Activated naive CD8-positive, alpha-beta T cell treated with anti-CD3 and anti-CD28 coated beads, Interleukin-2, amount 10 ng/mL, durations not matched to agents 7 days and 5 days (primary cell): ENCODE measurements at places on chromosomes 12 and 14. TPM values are rescaled to one million over a fixed set of nuclear protein-coding genes. Genes with fewer than 3 reads are reported as not detected.

Gene DHRS2
- not detected for total RNA-seq

Gene GUCY2C
- not detected for total RNA-seq

Gene NTS
- not detected for total RNA-seq

Gene HSPB8
- total RNA-seq, result not detected

Gene PPP1R12A
- total RNA-seq, result 100 TPM

Gene ACOT6
- not detected for total RNA-seq

Gene MYF5
- not detected for total RNA-seq

Gene RFX4
- not detected for total RNA-seq

Gene SPRYD3
- total RNA-seq, result 37.8 TPM

Gene TMBIM4
- total RNA-seq, result 72.1 TPM

Gene FGF23
- total RNA-seq, result not detected

Gene KRT75
- total RNA-seq, result not detected

Gene ACVRL1
- total RNA-seq, result not detected

Gene AMDHD1
- 1.3 TPM for total RNA-seq

Gene KLHL33
- total RNA-seq, result 3.6 TPM

Gene KRT6C
- total RNA-seq, result not detected

Gene FRMD6
- total RNA-seq, result 3.5 TPM

Gene CLEC9A
- total RNA-seq, result not detected

Gene CLMN
- 3.7 TPM for total RNA-seq

Gene KLC1
- 197 TPM for total RNA-seq

Gene SMCO2
- total RNA-seq, result not detected

Gene TMX1
- 44.6 TPM for total RNA-seq

GRCh38 chr14:75101491-75101890 lies 25.4 kb downstream of the NEK9 start:
- DNase-seq, result no peak

GRCh38 chr12:100460702-100461101 lies 13.0 kb upstream of the NR1H4 start:
- no peak for DNase-seq

- DNase-seq, result no peak
These were observed 2.2 kb upstream of the KRT80 start for GRCh38 chr12:52193991-52194390.

GRCh38 chr14:50624447-50624846 lies 43.7 kb downstream of the SAV1 start:
- no peak for DNase-seq

- no peak for DNase-seq
These were observed 49.4 kb downstream of the PHLDA1 start for GRCh38 chr12:75982169-75982564.

DNA sequence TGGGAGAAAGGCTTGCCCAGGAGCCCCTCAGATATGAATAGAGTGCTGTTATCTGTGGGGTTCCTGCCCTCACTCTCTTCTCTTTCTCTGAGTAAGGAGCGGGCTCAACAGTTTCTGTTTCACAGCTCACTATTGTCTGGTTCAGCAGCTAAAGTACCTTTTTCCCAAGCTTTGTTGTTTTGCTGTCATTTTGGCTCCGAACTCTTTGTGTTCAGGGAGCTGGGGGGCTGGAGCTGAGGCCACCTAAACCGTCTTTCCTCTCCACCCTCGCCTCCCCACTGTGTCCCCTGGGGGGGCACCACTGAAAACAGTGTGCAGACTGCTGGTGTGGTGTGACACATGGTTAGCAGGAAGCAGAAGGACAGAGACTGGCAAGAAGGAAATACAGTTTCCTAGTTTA lies 51.4 kb downstream of the FBXW8 start:
- DNase-seq, result peak; percentile 32

GRCh38 chr12:106299202-106299774 lies 3.2 kb upstream of the TCP11L2 start:
- no peak for DNase-seq

GRCh38 chr12:67969134-67969802 lies 20.0 kb upstream of the IFNG-AS1 start:
- no peak for DNase-seq

DNA sequence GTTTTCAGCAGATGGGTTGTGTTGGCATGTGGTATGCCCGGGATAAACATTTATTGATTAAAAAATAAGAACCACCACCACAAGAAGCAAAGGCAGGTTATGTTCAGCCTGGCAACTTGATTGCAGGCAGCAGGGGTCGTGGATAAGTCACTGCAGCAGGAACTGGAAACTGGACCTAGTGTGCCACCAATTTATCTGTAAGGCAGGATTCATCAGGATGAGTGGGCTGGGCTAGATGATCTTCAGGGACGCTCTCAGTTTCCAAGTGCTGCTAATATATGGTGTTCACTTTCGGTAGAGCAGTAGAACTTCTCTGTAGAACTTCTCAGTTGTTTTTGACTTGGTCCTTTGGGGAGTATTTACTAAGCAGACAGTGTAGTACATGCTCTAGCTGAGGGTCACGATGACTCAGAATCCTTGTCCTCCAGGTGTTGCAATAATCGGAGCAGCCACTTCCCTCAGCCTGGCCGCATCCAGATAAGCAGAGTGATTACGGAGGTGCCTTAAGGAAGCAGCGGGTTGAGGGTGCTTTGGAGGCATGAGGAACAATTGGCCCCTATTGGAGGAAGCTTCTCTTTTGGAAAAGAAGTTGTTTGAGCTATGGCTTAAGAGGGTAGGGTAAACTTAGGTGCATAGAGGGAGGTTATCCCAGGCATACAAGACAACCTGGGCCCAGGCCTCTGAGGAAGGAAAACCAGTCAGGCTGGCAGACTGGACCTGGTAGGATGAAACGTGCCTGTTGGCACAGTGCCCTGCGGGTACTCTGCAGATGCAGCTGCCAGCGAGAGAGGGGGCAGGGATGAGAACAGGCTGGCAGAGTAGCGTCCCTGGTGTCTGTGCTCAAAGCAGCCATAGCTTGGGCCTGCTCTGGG lies 104.0 kb downstream of the GPR135 start:
- DNase-seq, result no peak

DNA sequence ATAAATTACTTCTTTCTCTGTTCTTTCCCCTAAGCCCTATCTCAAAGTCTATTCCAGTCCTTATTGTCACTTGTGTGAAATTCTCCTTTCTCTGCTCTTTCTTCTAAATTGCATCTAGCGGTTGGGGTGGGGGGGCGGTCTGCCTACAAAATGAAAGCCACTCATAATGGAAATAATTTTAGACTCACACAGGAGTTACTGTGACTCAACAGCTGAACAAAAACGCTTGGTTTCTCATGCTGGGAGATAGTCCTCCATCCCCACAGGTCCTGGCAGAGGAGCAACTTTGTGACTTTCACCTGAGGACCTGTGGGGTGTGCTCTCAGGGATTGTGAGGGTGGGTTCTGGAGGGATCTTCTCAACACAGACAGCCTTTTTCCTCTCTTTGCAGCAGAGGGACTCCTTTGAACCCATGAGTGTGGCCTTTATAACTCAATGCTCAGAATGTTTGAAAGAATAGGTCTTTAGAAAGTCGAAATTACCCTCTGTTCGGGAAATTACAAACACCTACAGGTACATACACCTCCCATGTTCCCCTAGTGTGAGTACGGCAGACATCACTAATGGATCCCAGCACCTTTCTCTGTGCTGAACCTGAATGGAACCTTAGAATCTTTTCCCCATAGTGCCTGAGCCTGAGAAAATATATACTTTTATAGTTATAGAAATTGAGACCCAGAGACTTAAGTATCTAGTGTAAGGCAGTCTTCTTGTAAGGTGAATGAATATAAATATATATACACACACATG lies 109.7 kb downstream of the CHST11 start:
- no peak for DNase-seq

DNA sequence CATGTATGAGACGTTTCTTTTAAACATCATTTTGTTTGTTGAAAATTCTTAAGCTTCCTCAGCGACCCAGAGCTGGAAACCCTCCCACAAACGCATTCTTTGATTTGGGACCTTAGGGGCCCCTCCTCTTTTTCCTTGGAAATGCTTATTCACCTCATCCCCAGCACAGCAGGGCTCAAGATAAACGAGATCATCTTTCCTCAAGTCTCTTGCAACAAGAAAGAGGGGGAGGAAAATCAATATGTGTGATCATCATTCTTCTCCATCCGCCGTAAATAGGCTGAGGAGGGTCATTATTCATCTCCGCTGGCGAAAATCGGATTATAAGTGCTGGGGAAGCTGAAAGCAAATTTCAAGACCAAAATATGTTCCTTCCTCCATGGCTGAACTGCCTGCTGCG lies 1415.2 kb downstream of the AACS start:
- no peak for DNase-seq

- peak; percentile 60 for DNase-seq
These were observed 28.2 kb upstream of the LRP1-AS start for GRCh38 chr12:57175428-57176138.

GRCh38 chr12:52341066-52341580 lies 19.9 kb upstream of the KRT83 start:
- DNase-seq, result no peak

DNA sequence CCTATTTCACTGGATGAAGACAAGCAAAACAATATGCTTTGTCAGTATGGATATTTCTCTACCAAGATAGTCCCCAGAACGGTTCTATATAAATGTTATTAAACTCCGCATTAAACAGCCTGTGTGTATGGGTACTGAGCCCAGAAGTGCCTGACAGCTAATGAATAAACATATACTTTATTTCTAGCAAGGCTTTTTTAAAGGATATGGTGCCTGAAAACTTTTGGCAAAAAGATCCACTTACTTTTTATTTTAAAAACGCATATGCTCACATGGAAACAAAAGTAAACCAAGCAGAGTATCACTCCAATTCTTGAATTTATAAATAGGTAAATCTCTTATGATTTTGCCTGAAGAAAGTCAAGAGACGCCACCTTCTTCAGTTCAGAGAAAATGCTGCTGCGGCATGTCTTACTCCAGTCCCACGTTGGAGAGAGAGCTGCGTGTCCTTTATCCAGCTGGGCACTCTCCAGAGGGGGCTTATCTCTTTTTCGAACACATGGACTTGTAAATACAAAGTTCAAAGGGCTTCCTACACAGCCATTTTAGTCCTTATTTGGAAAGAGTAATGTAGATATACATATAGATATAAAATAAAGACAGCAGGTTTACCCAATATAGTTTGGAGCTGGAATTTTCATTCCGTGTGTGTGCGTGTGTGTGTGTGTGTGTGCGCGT lies 264.2 kb downstream of the ADAMTS20 start:
- DNase-seq, result no peak

DNA sequence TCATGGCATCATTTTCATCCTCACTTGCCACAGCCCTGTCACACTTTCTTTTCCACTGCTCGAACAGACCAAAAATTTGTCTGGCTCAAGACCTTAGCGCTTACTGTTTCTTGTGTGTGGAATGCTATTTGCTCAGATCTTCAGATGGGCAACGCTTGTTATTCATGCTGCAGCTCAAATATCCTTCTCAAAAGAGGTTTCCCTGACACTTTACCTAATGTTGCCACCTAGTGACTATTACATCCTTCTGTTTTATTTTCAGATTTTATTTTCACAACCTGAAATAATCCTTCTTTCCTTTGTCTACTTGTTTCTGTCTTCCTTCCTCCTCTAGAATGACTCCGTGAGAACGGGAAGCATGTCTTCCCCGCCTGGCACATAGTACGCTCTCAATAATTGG lies 5.6 kb downstream of the FBXO33 start:
- DNase-seq, result no peak

GRCh38 chr14:68282479-68283377 lies 463.1 kb downstream of the RAD51B start:
- no peak for DNase-seq

DNA sequence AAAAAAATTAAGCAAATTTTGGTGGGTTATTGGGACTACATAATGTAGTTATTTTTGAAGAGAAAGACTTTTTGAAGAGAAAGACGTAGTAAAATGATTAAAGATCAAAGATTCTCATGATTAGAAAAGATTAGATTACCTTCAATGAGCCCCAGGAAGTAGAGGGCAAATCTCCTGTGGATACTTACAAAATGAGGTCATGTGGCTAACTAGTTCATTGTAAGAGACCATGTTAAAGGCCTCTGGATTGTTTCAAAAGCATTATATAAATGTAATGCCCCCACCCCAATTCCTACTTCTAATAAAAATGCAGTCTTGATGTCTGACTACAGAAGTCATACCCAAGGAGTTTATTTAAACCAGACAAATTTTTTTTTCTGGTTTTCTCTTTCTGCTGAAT lies 93.3 kb downstream of the ERGIC2 start:
- DNase-seq, result no peak

- peak; percentile 52 for DNase-seq
These were observed 17.0 kb downstream of the OR8S1 start for GRCh38 chr12:48542300-48542928.

- DNase-seq, result no peak
These were observed 11.8 kb upstream of the NUAK1 start for GRCh38 chr12:106150555-106150954.

GRCh38 chr12:64431791-64432190 lies 20.1 kb upstream of the TBK1 start:
- no peak for DNase-seq

DNA sequence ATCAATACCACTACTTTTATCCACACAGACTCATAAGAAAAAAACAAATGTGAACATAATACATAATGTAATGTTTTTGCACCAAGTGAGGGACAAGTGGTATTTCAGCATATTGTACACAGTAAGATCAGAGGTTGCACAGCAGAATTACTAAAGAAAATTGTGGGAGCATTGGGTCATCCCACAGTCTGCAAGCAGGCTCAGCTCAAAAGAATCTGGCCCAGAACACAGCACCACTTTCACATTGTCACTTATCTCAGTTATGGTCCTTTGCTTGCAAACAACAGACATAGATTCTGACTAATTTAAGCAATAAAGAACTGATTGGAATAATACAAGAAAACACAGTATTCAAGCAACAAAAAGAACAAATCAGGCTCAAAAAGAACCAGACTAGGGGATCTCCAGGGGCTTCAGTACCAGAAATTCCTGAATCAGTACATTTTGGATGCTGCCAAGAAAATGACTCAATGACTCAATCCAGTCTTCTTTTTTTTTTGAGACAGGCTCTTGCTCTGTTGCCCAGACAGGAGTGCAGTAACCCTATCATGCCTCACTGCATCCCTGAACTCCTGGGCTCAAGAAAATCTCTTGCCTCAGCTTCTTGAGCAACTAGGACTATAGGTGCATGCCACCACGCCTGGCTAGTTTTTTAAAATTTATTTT lies 42.9 kb upstream of the EEA1 start:
- no peak for DNase-seq

- DNase-seq, result no peak
These were observed 83.3 kb upstream of the PPM1H start for GRCh38 chr12:63018273-63018672.

DNA sequence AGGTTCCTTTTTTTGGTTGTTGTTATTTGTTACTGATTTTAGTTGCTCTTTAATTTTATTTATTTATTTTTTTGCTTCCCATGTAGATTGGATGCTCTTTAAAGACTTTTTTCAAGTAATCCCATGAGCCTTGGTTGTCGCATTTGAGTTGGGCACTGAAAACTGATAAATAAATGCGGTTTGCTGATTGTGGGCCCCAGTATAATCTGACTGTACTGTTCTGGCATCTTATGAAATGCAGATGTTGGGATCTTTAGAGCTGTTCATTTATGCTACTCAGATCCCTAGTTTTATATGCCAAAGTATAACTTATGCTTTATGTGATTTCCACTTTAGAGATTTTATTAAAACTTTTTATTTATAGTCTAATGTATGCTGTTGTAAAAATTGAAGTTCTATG lies 33.3 kb downstream of the WNK1 start:
- no peak for DNase-seq

GRCh38 chr12:122366685-122367475 lies 55.6 kb downstream of the CLIP1 start:
- no peak for DNase-seq

- DNase-seq, result no peak
These were observed 365 bp downstream of the CCDC59 start for GRCh38 chr12:82357845-82358199.
